ENCODE measurements at places on chromosomes 3 and 15.
A peak's percentile ranks its signal among the peaks of the same experiment; 100 is the strongest.

- no peak for DNase-seq
These were observed 132.2 kb upstream of the TSC22D2 start for GRCh38 chr3:150275941-150276340.

DNA sequence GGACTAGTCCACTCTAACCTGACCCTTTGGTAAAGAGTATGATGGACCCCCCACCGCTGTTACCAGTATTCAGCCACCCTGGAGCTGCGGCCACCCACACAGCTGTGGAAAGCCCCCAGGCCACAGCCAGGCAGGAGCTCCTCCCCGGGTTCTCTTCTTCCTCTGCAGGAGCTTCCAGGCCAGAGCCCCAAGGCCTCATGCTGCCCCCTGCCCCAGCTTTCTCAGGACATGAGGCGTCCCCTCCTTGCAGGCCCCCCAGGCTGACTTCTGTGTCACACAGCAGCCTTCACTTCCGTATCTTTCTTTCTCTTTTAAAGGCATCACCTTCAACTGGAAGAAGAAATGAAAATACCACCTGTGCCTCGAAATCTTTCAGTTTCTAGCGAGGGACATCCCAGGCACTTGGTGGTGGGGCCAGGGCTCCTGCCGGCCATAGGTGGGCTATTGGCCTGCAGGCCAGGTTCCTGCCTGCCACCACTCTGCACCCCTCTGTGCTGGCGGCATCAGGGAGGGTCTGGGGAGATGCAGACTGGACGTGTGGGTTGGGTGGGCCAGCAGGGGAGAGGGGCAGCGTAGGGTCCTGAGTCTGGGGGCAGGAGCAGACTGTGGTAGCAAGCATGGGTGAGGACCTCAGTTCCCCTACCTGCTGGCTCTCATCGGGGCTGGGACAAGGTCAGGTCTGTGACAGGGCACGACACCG is 19.9 kb downstream of the KLF13 start:
- no peak for DNase-seq

GRCh38 chr3:9912294-9912935 is 4.5 kb upstream of the IL17RC start:
- DNase-seq = peak; percentile 40

GRCh38 chr3:128152419-128153155 is 694 bp upstream of the EEFSEC start:
- peak; percentile 84 for DNase-seq

- DNase-seq = no peak
These were observed 17.4 kb downstream of the SLC35A5 start for GRCh38 chr3:112579232-112579631.

- peak; percentile 14 for DNase-seq
These were observed 107.7 kb upstream of the RPL32 start for GRCh38 chr3:12948891-12949711.

Measured in CD4-positive, alpha-beta T cell treated with Interleukin-12 subunit alpha and Interleukin-12 subunit beta, for 1 hour (primary cell).